ENCODE measurements at places on chromosomes 11 and 22. TPM values are rescaled to one million over a fixed set of nuclear protein-coding genes. Genes with fewer than 3 reads are reported as not detected.

DNA sequence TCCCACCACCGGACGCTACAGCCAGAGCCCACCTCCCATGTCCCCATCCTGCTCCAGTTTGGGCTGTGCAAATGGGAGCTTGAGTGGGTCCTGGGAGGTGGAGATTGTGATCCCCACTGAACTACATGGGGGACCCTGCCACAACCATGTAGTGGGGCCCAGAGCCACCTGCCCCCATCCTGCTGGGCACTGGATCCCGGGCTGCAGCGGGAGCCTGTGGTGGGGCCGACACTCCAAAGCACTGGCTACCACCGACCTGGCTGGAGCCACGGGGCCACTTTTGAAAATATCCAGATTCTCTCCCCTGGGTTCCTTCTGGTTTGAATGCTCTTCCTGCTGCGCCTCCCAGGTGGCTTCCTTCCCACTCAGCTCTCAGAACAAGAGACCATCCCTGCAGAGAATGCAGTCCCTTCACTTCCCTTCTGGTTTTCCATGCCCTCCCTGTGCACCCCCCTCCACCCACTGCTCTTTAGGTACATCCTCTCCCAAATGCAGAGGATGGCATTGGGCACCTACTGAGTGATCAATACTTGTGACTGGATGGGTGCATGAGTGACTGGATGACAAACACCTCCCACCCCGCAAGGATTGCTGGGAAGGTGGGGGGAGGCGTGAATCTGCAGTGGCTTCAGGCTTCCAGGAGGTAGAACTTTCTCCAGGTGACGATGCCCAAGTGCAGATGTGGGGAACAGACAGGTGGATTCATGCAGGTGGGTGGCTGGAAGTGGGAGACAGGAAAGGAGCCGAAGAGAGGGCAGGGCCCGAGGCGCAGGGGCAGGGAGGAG, 846 bp upstream of the UNC93B1 start:
- no peak for DNase-seq

Gene SYCE3
- total RNA-seq = not detected

Gene SPTBN2
- 7.3 TPM for total RNA-seq

Gene KLHDC7B
- total RNA-seq = not detected

GRCh38 chr11:102244681-102245409, 72.4 kb upstream of the BIRC3 start:
- DNase-seq = no peak

DNA sequence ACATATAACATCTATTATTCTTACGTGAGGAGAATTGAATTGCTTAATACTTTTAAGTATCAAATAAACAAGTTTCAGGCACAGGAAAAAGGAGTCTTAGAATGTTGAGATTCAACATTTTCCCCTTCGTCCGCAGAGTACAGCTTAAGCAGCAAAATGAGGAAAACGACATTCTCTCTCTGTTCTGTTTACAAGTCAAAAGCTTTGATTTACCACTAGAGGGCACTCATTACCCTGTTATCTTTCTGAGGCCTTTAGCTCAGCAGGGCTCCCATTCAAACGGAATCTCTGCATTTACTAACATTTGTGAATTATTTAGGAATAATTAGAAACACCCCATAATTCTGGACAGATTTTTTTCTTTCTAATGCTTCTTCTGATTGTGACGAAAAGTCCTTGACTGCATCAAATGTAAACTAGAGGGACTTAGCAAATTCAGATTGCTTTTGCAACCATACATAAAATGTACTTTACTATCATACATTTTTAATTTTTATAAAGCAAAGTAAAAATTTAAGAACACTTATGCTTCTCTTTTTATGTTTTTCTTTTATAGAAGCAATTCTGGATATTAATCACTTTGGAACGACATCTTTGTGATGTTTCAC, 75.0 kb downstream of the JRKL start:
- DNase-seq = no peak

Data from left colon (tissue), 2 donors.